ENCODE measurements at places on chromosomes 13 and 19.

DNA sequence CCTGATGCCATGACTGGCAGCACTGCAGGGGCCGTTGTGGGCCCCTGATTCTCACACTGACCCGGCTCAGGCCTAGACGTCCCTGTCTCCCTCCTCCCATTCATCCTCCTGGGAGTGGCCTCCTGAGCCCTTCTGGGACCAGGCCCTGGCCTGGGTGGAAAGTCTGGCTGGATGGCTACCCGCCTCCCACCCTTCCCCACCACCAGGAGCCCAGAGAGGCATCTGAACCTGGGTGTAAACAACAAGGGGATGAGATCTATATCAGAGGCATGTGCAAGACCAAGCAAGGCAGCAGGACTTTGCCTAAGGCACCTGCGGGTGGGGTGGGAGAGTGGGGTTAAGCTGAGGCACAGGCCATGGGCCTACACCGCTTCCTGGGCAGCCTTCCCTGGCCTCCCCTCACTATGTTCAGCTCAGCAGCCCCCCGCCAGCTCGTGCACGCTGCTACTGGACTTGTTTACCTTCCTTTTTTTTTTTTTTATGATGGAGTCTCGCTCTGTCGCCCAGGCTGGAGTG, 22.0 kb upstream of the ASPDH start:
- no peak for DNase-seq

DNA sequence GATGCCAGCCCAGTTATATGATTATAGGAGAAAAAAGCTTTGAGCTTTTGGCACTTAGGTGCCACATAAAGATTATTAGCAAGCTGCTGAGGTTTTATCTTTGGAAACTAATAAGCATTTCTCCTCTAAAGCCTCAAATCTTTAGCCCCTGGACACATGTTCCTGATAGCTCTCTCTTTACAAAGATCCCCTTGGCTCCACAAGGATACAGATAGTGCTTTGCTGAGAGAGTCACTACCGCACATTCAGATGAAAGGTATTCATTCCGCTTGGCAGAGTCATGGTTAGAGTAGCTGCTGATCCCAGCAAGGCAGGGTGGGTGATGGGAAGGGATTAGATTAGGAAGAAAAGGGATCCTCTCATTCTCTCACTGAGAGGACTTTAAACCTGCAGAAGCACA, 28.2 kb upstream of the PSG7 start:
- no peak for DNase-seq

DNA sequence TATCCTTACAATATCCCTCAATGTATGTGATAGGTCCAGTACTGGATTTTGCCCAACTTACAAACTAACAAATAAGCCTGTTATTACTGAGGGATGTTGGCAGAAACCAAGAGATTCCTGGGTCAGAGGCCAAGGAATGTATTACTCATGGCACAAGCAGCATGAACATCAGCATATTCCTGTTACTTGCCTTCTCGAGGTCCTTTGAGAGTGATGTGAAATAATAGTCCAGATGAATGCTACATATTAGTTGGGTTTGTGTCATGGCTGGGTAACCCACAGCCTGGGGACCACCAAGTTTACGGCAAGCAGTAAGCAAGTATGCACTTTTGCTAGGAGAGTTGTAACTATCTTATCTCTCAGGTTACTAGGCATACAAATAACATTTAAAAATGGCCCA, 384.5 kb upstream of the GPC6 start:
- peak; percentile 75 for DNase-seq

DNA sequence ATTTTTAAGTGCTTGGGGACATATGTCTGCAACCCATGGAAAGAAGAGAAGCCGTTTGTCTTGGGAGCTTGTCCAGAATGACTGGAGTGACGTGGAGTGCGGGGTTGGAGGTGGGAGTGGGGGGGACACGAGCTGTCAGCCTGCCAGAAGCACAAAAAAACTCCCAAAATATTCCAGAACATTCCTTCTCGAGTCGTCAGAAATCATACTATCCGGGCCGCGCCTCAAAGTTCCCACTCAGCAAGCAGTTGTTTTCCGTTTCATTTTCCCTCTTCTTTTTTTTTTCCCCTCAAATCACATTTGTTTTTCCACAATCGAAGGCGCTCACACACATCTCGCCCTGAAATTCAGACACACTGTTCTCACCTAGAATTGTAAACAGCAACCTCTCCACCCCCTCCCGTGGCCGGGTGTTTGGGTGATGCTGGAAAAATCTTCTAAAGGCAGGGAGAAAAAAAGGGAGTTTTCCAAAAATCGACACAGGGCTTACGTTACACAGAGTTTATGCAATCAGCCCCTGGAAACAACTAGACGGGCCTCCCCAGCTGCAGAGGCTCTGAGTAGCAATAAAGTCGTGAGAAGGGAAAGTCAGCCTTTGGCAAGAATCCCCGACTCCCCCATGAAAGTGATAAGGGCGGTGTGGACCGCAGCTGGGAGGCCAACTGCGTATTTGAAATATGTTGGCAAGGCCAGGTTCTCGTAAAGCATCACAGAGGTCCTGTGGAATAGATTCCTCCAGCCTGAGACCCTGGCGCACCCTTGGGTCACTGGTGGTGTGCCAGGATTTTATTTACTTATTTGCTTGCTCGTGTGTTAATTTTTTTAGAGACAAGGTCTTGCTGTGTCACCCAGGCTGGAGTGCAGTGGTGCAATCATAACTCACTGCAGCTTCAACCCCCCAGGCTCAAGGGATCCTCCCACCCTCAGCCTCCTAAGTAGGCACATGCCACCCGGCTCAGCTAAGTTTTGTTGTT, 31.2 kb upstream of the KLF2 start:
- DNase-seq, result peak; percentile 16

GRCh38 chr19:19651076-19651475, 7.6 kb upstream of the GMIP start:
- DNase-seq, result no peak

DNA sequence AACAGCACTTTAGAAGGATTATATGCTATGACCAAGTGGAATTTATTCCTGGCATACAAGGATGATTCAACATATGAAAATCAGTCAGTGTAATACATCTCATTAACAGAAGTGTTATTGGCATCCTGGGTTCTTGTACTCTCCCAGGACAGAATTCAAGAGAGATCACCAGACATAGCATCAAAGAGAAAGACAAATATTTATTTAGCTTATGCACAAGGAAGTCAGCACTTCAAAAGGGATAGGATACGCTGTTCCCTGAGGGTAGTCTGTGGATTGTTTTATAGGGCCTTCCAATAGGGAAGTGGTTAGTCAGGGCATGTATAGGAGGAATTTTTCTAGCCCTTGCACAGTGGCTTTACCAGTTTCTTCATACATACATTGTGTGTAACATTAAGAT, 1238.0 kb downstream of the PCDH17 start:
- no peak for DNase-seq

- no peak for DNase-seq
These were observed 37.3 kb downstream of the PEPD start for GRCh38 chr19:33484226-33484774.

DNA sequence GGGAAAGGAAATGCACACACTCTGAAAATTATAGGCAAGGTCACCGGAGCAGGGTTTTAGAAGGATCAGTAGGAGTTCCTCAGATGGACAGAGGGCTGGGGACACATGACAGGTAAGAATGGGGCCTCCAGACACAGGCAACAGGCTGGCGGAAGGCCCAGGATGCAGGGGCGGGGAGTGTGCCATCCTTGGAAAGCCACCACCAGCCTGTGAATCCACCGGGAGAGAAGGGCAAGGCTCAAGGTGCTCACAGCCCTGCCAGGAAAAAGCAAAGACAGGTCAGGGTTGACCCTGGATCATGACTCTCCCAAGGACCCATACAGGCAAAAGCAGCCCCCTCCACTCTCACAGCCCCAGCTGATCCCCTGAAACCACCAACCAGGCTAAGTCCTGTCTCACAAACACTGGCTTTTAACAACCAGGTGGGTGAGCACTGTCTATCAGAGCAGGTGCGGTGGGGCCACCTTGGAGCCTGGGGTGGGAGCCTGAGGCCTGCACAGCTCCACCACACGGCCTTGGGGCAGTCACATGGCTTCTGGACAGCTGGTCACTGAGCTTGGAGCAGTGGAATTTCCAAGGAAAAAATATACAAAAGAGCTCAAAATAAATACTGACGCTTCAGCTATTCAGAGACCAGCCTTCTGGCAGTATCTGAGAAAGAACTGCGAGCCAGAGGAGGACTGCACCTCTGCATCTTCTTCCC, 35.2 kb upstream of the ISYNA1 start:
- no peak for DNase-seq

DNA sequence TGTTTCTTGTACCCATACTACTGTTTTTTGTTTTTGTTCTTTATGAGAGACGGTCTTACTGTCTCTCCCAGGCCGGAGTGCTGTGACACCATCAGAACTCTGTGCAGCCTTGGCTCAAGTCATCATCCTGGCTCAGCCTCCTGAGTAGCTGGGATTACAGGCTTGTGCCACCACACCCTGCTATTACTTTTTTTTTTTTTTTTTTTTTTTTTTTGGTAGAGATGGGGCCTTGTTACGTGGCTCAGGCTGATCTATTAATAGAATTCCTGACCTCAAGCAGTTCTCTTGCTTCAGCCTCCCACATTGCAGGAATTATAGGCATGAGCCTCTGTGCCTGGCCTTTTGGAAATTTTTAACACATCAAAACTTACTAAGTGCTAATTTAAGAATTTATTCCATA, 2.9 kb upstream of the ZNF304 start:
- DNase-seq, result no peak

DNA sequence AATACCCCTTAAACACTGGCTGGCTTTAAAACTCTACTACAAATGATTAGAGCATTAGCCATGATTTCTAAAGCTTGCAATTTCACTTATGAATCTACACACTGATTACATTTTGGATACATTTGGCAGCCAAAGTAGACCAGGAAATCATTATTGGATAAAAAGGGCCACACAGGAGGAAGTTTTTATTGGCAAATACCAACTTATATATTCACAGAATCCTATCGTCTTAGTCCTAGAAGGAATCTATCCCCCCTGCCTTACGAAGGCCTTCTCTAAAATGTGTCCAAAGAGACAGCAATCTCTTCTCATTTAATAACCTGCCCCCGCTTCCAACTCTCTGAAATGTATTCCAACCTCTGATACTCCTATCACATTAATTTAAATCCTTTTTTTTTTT, 52.5 kb downstream of the KLF5 start:
- DNase-seq, result no peak

DNA sequence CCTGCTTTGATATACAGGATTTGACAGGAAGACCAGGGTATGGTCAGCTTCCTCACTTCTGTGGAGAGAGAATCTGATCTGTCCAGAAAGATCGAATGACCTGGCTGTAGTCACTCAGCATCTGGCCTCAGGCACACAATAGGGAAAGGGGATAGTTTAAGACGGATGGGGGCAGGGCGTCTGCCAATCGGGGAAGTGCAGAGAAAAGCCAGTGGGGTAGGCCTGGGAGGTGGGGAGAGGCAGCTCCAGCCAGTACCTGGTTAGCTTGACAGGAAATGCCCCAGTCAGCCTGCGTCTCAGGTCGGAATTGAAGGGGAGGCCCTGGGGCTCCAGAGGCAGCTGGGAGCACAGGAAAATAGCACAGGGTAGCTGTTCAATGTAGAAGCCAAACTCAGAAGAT, 12.4 kb downstream of the ZNF444 start:
- DNase-seq, result no peak

DNA sequence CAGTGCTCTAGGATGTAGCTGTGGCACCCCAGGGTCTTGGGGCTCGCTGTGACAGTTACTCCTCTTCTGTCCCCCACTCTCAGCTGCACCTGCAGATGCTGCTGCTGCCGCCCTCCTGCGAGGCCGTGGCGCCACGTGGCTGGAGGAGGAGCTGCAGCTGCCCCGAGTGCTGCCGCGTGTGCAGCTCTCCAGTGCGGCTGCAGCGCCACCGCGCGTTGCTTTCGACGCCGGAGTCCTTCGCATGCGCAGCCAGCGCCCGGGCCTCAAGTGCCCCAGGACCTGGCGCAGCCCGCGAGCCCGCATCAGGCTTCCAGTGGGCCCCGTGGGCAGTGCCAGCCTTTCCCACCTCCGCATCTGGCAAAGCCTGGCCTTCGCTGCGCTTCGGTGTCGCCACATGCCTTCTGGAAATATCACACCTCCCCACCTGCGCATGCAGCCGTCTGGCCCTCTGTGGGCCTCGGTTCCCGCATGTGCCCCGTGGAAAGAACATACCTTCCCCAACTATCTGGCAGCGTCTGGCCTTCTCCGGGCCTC, 692 bp upstream of the ZNF580 start:
- no peak for DNase-seq

DNA sequence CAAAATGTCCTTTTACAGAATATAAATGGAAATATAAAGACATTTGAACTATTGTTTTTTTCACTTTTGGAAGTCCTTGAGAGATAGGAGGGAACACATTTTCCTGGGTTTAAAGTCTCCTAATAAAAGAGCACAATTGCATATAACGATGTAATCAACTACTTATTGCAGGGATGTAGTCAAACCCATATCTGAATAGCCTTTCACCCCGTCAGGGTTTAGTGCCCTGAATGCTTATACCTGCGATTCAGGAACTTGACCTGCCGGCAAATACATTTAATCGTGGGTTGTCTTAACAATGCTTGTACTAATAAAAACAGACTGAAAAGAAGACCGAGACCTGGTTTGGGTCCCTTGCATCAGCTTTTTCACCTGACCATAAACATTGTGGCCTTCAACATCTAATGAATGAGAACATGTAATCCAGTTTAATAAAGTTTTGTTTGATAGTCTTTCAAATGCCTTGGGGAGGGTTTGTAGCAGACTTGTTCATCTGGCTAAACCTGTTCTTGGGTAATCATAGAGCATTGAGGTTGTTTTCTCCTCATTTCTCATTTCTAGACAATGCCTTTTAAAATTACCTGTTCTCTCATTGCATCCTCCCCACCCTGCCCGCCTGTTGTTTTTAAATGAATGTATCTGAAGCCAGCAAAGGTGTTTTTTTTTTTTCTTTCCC, 7.0 kb downstream of the KLF5 start:
- DNase-seq, result no peak

DNA sequence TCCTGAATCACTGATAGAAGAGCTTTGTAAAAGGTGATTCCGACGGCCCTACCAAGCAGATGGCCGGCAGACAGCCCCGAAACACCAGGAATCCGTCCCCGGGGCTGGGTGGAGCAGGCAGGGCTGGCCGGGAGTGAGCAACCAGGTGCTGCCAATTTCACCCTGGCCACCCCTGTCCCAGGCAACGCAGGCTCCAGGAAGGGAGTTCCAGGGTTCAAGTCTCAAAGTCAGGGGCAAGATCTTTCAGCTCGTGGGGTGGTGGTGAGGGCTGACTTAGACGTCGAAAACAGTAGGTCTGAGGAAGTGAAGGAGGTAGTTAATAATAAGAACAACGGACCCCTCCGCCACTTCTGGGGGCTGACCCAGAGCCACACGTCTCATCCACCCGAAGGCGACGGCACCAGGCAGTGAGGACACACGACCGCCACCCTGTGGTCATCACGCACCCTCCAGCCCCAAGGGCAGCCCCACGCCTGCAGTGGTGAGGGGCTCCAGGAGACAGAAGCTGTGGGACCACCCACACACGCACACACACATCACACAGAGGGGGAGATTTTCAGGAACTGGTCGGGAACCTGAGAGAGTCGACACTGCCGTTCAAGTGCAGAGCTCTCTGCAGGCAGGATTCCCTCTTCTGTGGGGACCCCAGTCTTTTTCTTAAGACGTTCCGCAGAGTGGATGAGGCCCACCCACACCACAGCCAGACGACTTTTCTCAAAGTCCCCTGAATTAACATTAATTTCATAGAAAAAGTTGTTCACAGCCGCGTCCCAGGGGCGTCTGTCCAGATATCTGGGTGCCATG, 67.2 kb downstream of the SPACA7 start:
- DNase-seq, result no peak

- DNase-seq, result no peak
These were observed 16.2 kb downstream of the MCF2L start for GRCh38 chr13:112984954-112985802.

GRCh38 chr19:32349724-32350470, 4.5 kb downstream of the ZNF507 start:
- peak; percentile 15 for DNase-seq
